Sigmoid colon (tissue), 7 donors: ENCODE measurements at places on chromosomes 2 and 18. TPM values are rescaled to one million over a fixed set of nuclear protein-coding genes. Genes with fewer than 3 reads are reported as not detected.

TRIM43 gene
- not detected for total RNA-seq

TLX2 gene
- total RNA-seq, result 1.2 TPM

COLEC11 gene
- 8.2 TPM for total RNA-seq

PTPN18 gene
- total RNA-seq, result 30.0 TPM

NGEF gene
- 0.36 TPM for total RNA-seq

ASTL gene
- not detected for total RNA-seq

DNA sequence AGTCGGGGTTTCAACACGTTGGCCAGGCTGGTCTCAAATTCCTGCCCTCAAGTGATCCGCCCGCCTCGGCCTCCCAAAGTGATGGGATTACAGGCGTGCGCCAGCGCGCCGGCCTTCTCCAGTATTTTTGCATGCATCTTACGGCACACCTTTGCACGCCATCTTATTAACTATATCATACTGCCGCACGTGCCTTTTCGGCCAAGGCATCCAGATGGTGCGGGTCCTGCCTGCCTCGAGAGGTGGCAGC is 765 bp upstream of the ING5 start:
- DNase-seq, result no peak

DNA sequence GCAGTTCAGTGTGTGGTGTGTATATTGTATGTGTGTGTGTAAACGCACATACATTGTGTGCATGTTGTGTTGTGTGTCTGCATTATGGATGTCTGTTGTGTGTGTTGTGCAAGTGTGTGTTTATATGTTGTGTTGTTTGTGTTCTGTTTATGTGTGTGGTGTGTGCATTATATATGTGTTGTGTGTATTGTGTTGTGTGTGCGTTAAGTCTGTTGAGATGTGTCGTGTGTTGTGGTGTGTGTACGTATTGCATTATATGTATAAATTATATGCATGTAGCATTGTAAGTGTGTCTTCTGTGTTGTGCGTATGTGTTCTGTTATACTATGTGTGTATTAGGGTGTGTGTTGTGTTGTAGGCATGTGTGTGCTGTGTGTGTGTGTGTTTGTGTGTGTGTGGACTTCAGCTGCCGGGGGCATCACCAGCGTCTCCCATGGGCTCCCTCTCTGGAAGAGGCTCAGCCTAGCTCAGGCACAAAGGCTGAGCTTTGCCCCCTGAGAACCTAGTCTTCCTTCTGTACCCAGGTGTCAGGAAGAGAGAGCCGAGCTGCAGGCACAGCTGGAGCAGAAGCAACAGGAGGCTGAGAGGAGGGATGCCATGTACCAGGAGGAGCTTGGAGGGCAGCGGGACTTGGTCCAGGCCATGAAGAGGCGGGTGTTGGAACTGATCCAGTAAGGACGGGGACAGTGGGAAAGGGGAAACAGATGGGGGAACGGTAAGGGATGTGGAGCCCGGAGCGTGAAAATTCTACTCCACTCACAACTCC is 13.7 kb downstream of the RUFY4 start:
- no peak for DNase-seq

DNA sequence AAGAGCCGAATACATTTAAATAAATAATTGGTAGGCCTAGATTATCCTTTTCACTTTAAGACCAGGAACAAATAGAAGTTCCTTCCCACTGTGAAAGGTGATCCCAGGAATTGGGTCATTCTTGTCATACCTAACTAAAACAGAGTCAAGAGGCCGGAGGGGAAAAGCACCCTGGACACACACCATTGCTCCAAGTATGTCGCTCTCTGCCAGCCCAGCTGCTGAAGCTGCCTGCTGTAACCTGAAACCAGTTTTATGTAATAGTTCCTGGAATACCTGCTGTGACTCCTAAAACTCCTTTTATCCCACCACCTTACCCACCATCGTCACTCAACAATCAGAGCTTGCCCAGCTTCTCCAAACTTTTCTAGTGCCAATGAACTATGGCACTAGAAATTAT is 217.1 kb downstream of the PTPRM start:
- no peak for DNase-seq

- no peak for DNase-seq
These were observed 247.4 kb upstream of the RAB6C start for GRCh38 chr2:129731907-129732629.

- DNase-seq, result no peak
These were observed 21.9 kb downstream of the FOSL2 start for GRCh38 chr2:28414583-28414982.

DNA sequence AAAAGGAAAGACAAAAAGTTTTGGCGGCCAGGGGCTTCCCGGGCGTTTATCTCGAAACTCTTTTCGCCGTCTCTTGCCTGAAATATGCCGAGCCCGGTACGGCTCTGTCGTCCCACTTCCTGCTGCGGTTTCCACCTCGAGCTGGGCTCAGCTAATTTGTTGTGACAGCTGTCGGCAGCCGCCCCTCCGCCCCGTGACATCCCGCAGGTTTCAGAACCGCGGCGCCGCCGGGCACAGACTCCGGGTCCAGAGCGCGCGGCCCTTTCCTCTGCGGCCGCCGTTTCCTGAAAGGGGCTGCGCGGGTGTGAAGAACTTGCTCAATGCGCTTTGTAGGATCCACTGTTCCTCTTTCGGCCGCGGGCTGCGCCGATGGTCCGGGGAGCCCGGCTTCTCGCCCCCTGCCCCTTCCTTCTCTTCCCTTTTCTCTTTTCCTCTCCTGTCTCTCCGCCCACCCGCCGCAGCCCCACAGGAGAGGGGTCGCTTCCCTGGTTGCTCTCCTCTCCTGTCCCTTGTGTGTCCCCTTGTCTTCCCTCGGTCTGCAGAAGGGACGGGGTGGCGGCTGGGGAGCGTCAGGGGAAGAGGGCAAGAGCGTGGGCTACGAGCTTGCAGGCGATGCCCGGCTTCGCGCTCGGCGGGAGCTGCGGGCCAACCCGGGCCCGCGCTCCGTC is 648 bp downstream of the ARID5A start:
- peak; percentile 87 for DNase-seq

GRCh38 chr2:208012449-208012848 is 12.9 kb downstream of the PLEKHM3 start:
- DNase-seq, result no peak

DNA sequence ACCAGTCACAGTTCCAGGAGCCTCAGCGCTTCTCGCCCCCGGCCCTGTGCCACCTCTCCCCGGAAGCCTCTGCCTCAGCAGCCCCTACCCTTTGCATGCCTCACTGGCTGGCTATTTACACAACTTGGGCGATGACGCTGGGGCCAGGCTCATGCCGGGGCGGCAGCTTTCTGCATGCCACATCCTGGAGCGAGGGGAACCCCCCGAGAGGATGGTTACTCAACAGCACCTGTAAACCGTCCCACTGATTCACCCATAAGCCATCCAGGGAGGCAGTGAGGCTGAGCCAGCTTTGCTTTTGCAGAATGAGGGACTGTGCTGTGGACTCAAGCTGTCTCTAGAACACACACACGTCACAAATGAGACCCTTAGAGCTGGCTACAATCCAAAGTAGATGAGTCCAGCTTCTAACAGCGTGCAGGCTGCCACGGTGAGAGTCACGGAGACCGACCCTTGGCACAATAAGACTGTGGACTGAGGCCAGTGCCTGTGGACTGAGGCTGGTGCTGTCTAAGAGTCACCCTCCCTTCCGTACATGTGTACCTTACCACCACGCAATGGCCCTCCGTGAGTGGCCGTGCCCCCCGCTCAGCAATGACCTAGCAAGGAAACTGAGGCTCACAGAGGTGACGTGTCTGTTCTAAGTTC is 45.6 kb upstream of the ODC1 start:
- DNase-seq, result no peak

GRCh38 chr2:105252271-105252670 is 10.7 kb downstream of the GPR45 start:
- no peak for DNase-seq

- DNase-seq, result no peak
These were observed 712.7 kb upstream of the FAM98A start for GRCh38 chr2:34311816-34312215.

DNA sequence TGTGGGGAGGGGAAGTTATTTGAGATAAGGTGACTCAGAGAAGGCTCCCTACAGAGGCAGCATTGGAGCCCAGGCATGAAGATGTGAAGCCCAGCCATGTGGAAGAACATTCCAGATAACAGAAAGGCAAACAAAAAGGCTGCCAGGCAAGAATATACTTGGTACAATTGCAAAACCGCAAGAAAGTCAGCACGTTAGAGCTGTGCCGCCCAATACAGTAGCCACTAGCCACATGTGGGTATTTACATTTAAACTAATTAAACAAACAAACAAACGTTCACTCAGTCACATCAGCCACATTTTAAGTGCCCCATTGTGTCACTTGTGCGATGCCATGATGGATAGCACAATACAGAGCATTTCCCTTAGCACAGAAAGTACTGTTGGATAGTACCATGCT is 179.6 kb downstream of the SATB2 start:
- no peak for DNase-seq

- DNase-seq, result no peak
These were observed 3.0 kb downstream of the CALCRL start for GRCh38 chr2:187445051-187445450.

DNA sequence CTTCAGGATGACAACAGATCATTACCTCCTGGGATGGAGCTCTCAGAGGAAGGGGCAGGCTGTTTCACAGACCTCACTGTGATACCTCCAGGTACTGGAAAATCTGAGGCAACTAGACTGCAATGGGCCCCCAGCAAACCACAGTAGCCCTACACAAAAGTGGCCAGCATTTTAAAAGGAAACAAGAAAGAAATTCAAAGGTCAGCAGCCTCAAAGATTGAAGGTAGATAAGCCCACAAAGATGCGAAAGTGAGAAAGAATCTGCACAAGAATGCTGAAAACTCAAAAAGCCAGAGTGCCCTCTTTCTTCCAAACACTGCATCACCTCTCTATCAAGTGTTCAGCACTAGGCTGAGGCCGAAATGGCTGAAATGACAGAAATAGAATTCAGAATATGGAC is 499.5 kb upstream of the CHAC2 start:
- no peak for DNase-seq

DNA sequence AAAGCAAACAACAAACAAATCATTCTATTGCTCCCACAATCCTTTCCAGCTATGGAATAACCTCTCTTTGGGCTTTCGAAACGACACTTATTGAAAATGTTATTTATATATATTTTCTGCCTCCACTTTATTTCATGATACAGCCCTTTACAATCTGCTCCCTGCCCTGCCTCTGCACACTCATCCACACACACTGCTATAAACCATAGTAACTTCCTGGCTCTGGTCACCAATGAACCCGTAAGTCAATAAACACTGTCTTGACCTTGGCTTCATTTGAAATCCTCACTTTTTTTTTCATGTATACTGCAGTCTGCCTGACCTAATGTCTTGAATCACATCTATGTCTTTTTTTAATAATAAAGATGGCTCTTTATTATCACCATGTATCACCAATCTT is 161.5 kb downstream of the SLC39A10 start:
- DNase-seq, result no peak
